ENCODE measurements at places on chromosomes 1 and 21. TPM values are rescaled to one million over a fixed set of nuclear protein-coding genes. Genes with fewer than 3 reads are reported as not detected.

The LRRC40 gene
- total RNA-seq, result 20.6 TPM

The SLC30A10 gene
- not detected for total RNA-seq

The TGFB2 gene
- total RNA-seq, result 31.5 TPM

The RBM15 gene
- total RNA-seq, result 29.5 TPM

The YY1AP1 gene
- total RNA-seq, result 42.3 TPM

The CNIH3 gene
- 2.5 TPM for total RNA-seq

The MOV10 gene
- 103 TPM for total RNA-seq

The KRTAP11-1 gene
- not detected for total RNA-seq

The AGBL4 gene
- total RNA-seq, result not detected

The AXDND1 gene
- total RNA-seq, result not detected

The PHLDA3 gene
- total RNA-seq, result 35.6 TPM
